Stimulated activated CD8-positive, alpha-beta memory T cell treated with anti-CD3 and anti-CD28 coated beads, Interleukin-2, amount 100 ng/mL, for 48 hours (primary cell): ENCODE measurements at places on chromosomes 5 and 9.

- no peak for DNase-seq
These were observed 58.2 kb downstream of the ZFAND5 start for GRCh38 chr9:72306761-72307160.

DNA sequence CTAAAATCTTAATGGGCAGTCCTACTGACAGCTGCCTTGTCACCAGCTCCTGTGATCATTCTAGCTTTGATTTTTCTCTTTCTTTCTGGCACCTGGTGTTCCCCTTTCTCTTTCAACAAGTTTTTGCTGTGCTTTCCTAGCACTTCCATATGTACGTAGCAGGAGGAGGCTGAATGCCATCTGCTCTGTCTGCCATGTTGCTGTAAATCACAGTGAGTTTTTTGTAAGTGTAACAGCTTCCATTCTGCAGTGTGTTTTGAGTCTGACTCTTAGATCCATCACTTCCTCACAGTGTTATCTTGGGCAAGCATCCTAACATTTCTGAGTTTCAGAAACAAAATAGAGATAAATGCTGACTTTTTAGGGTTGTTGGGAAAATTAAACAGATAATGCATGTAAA is 247.9 kb downstream of the DOCK8 start:
- DNase-seq = no peak

GRCh38 chr5:158922263-158922592 is 177.5 kb downstream of the EBF1 start:
- no peak for DNase-seq

- DNase-seq = no peak
These were observed 20.5 kb upstream of the ZFR start for GRCh38 chr5:32465076-32465475.

DNA sequence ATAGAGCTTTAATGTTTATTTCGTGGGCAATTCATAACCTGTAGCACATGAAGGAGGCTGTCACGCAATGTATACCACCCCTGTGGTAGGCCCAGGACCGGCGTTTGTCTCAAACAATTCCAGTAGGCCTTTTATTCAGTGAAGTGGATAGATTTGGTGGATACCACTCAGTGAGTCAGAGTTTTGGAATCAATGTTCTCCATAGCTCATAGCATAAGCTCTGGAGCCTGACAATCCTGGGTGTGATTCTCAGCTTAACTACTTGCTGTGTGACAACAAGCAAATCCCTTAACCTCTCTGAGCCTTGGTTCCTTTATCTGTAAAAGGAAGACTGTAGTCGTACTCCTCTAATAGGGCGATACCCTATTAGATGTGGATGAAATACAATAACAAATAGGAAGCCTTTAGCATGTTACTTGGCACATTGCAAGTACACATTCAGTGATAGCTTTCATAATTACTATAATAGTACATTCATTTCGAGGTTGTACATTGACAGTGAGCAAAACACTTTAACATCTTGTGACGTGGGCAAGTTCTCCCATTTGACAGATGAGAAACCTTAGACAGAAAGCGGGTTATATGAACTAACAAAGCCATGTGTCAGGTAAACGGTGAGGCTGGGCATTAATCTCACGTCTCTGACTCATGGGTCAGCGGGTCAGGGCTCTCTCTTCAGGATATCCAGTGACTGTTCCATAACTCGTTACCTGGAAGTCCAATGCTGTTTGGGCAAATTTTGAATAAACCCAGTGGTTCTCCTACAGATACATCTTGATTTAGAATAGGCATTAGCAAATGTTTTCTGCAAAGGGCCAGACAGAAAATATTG is 130.8 kb downstream of the C9orf152 start:
- DNase-seq = no peak

DNA sequence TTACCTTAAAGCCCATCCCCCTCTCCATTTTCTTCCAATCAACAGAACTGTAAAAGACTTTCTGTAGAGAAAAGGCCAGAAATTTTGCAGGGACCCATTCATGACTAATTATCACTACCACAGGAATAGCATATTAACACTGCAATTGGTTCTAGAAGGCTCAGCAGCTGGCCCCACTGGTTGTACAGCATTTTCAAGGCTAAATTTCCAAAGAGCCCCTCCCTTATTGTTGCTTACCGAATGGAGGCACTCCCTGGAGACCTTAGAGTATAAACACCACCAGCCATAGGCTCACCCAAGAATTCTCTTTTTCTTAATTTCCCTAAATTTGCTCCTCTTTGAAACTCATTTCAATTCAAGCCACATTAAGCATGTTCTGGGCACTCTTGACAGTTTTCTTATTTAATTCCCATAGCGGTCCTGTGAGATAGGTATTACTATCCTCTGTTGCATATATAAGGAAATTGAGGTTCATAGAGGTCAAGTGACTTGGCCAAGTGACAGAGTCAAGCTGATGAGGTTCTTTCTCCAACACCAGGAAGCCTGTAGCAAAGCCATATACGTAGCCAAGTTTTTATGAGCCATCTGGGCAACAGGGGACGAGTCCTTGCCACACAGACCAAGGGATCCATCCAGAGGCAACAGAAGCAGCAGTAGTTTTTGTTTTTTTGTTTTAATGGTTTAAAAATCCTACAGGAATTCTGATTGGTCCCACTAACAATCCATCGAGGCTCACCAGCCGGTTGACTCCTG is 83.9 kb upstream of the NR5A1 start:
- DNase-seq = no peak

GRCh38 chr5:103498800-103499551 is 63.6 kb downstream of the NUDT12 start:
- DNase-seq = no peak

DNA sequence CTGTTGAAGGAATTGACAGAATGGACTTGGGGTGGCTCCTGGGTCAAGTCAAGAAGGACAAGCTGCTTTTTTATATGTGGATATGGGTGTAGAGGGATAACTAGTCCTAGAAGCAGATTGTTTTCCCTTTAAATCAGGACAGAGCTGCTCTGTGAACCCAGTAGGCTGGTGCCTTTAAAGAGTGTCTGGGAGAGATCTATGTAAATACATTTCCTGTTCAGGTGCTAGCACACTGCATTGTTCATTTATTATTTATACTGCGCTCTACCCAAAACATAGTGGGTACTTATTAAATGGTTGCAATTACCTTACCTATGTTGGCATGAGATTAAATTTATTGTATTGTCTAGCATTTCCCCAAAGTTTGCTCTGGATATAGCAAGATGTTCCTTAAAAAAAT is 86.6 kb upstream of the EQTN start:
- DNase-seq = no peak

DNA sequence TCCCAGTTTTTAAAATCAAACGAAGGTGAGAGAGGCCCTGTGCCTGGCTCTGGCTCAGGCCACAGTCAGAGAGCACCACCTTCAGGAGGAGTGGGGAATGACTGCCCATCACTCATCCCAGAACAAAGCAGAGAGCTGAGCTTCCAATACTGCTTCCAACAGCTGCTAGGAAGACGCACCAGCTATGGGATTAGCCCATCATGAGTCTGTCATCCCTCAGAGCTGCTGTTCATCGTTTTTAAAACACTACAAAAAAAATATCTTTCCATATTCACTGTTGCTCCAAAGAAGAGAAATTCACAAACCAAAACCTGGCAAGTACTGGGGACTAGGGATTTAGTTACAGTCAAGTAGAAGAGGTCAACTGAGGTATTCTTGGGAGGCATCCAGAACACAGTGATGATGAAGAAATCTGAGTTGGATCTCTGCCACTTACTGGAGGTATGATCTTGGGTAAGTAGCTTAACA is 102.4 kb downstream of the CDK5RAP2 start:
- peak; percentile 17 for DNase-seq

- DNase-seq = no peak
These were observed 11.9 kb downstream of the SIL1 start for GRCh38 chr5:139186261-139186660.

GRCh38 chr9:113508111-113508749 is 44.7 kb downstream of the RGS3 start:
- DNase-seq = no peak

GRCh38 chr9:123318961-123319421 is 37.0 kb upstream of the CRB2 start:
- DNase-seq = no peak

- DNase-seq = no peak
These were observed 62.1 kb upstream of the CPEB4 start for GRCh38 chr5:173826086-173826427.

- no peak for DNase-seq
These were observed 54.0 kb downstream of the PCA3 start for GRCh38 chr9:76818271-76818670.

GRCh38 chr5:107676702-107677101 is 6.0 kb upstream of the EFNA5 start:
- no peak for DNase-seq

DNA sequence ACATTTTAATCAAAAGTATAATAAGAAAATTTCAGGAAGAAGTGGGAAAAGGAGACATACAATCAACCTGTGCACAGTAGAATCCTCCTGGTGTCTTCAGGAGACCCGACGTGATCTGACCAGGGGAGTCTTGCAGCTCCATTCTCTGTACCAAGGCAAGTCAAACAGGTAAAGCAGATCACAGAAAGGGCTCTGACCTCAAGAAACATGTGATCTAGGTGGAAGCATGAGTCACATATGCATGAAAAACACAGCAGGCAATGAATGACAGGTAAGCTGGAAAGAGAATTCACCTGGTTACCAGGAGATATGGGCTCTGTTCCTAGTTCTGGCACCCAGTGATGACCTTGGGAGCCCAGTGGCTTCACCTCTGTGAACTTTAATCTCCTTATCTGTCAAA is 19.4 kb upstream of the FABP6 start:
- no peak for DNase-seq

GRCh38 chr5:22044229-22044628 is 808.9 kb downstream of the CDH12 start:
- DNase-seq = no peak

GRCh38 chr9:27726244-27727081 is 153.2 kb upstream of the C9orf72 start:
- peak; percentile 10 for DNase-seq

GRCh38 chr9:23382418-23382817 is 443.6 kb downstream of the ELAVL2 start:
- DNase-seq = no peak

DNA sequence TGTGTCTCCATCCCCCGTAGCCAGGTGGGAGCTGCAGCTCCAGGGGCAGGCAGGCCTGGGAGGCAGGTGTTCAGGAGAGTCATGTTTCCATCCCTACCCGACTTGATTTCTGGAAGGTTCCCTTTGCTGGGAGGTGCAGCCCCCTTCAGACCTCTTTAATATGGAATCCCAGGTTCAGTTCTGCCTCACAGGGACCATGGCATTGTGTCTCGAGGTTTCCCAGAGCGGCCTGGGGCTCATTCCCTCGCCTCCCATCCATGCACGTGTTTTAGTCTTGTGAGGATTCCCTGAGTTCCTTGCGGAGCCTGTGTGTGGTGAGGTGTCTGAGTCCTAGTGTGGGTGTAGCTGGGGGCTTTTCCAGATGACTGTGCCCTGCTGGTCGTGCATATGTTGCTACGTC is 16.5 kb upstream of the AHRR start:
- DNase-seq = no peak

DNA sequence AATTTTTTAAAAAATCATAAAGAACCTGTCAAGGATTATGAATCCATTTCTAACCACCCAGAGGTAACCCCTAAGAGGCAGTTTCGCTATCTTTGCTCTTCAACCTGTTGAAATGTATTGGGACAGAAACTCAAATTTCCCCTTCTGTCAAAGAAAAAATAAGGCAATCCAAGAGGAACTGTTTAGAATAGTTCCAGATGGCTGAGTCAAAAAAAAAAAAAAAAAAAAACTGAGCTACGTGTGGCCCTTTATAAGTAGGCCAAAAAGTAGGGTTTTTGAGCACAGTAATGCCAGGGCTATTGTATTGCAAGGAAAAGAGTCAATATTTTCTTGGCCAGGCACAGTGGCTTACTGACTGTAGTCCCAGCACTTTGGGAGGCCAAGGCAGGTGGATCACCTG is 94.9 kb downstream of the RAD23B start:
- DNase-seq = no peak

GRCh38 chr5:31935496-31936369 is 238.4 kb downstream of the GOLPH3 start:
- no peak for DNase-seq

DNA sequence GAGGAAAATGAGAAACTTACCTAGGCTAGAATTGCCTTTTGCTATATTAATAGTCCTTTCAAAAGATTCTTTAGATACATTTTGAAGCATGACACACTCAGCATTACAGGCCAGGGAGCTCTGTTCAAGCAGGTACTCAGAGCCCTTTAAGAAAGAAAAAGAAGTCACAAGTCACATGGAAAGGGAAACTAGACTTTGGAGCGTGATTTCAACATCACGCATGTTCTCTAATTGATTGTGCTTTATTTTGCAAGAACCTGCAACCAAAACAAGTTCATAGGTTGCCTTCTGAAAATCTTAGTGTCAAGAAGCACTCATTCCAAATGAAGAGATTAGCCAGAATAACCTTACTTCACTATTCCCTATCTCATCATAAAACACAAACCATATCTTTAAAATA is 103.8 kb downstream of the MPDZ start:
- no peak for DNase-seq

- no peak for DNase-seq
These were observed 4.0 kb upstream of the CLPTM1L start for GRCh38 chr5:1348986-1349245.

- no peak for DNase-seq
These were observed 655.7 kb upstream of the ITGA1 start for GRCh38 chr5:52132053-52132452.

- no peak for DNase-seq
These were observed 72.4 kb upstream of the ZNF622 start for GRCh38 chr5:16538006-16538405.

- peak; percentile 33 for DNase-seq
These were observed 307.6 kb downstream of the CWC27 start for GRCh38 chr5:65076251-65076869.

GRCh38 chr5:150397782-150398721 is 14.7 kb downstream of the CD74 start:
- DNase-seq = no peak

- no peak for DNase-seq
These were observed 44.1 kb downstream of the CCL28 start for GRCh38 chr5:43367909-43368669.

DNA sequence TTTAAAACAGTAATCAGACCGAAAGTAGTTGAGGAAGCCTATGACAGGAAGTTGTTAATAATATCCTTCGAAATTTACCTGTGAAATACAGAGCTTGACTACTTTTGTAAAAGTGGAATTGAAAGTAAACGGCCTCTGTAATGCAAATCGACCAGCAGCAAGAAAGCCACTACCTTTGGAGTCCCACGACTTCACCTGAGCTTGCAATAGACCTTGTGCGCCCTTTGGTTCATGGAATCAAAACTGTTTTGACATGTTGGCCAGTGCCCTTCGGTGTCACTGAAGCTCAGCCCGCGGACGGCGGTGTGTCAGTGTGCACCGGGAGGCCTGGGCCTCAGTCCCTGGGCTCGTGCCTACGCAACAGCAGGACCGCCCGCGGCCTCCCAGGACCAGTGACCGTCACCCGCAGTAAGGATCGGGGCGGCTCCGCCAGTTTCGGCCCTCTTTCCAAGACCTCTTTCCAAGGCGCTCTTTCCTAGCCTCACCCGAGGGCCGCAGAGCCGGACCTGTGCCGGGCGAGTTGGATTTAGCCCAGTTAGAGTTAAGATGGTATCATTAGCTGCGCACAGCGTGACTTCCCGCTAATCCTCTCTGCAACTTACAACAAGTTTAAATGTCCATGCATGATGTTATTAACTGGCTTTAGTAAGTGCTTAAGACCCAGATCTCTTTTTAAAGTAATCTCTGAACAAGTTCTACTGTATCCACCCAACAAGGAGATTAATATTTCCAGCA is 223.3 kb downstream of the MEF2C start:
- no peak for DNase-seq
